Nucleus accumbens (tissue), 56 donors: ENCODE measurements at places on chromosomes 5 and 9.

GRCh38 chr9:124479947-124480620 is 27.1 kb downstream of the NR5A1 start:
- no peak for DNase-seq

DNA sequence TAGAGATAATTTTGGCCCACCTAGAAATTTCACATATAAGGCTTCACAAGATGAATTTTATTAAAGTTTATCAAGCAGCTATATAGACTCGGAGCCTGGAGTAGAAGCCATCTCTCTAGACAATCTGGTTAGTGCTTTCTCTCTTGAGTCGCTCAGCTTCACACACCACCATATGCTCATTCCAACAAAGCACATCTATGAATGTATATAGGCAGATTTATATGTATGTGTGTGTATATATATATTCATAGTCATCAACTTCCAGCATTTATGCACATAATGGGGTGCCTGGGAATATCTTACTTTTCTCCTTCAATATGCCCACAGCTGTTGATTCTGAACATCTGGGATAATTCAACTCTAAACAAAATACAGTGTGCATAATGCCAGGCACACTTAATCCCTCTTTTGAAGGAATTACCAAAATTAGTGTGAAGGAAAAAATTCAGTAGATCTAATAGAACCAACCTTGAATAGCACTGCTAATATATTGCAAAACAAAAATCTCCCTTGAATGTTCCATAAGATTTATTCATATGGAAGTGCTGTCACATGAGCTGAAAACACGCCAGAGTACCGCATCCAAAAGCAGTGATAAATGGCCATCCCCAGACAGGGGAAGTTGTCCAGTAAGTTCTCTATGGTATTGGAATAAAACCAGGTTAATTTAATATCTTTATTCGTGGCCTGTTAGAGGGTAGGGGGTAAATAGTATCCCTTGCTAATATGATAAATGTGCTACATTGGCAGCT is 56.0 kb upstream of the MOCS2 start:
- no peak for DNase-seq

- no peak for DNase-seq
Observed at GRCh38 chr9:110479481-110479880, 100.1 kb downstream of the SVEP1 start.

DNA sequence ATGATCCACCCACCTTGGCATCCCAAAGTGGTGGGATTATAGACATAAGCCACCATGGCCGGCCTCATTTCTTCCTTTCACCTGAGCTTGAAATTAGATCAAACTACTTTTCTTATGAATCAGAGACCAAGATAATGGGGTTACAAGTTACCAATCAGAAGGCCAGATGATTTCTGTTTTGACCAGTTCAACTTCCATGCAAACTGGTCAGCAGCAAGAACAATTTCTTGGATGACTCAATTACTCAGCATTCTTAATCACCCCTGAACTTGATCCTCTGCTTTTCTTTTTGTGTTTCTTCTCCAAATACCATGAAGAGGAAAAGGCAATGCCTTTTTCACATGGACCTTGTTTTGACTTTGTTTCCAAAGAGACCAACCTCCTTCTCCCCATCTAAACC is 10.0 kb upstream of the PLIN2 start:
- no peak for DNase-seq

GRCh38 chr9:130237076-130237475 is 28.5 kb upstream of the HMCN2 start:
- DNase-seq: no peak

DNA sequence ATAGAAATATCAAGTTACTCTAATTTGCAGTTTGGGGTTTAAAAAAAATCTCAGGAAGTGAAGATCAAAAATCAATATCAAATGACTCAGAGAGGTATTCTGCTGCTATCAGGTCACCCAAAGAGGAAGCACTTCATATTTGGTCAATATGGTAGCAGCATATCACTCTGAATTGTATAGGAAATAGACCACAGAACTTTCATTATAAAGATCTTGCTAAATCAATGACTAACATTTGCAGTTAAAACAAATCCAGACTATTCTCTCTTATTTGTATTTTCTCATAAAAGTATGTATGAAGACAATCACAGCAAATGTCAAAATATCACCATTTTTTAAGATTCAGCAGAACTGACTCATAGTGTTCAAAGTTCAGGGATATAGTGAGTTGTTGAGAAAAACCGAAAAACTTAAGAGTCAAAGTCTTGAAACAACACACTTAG is 105.8 kb upstream of the PCSK1 start:
- no peak for DNase-seq

GRCh38 chr9:100294806-100295205 is 57.9 kb downstream of the TEX10 start:
- no peak for DNase-seq

DNA sequence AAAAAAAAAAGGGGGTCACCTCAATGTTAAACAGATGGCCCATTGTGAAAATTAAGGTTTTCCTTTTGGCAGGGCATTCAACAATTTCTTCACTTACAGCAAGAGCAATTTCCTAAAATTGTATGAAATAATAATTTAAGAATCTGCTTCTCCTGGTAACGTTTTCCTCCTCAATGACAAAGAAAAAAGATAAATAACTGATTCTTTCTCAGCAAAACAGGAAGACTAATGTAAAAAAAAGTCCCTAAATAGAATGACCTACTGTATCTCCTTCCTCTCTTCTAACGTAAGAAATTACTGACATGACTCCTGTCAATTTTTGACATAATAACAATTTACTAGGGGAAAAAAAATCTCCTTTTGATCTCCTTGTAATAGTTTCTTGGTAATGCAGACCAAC is 25.5 kb downstream of the ABHD17B start:
- no peak for DNase-seq

GRCh38 chr9:97535771-97536170 is 34.3 kb downstream of the TMOD1 start:
- DNase-seq: no peak

DNA sequence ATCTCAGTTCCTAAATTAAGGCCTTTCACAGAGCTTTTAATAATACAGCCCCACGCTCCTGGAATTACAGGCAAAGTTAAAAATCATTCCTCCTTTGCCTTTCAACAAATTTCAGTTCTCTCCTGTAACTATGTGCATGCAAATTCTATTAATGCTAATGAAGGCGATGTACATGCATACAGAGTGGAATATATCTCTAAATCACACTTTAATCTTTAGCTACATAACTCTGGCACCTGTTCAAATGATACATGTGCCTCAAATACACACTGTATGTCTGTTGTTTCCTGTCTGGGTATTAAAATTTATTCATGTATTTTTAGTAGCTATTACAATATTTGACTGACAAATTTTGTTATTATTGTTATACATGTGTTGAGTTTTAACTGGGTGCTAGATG is 30.8 kb downstream of the CETN3 start:
- DNase-seq: no peak

GRCh38 chr9:75185585-75186170 is 97.4 kb downstream of the OSTF1 start:
- DNase-seq: no peak
